Left hindlimb (tissue), 1 donor: ENCODE measurements at places on chromosomes 16 and 17.
A peak's percentile ranks its signal among the peaks of the same experiment; 100 is the strongest.

GRCh38 chr16:81994485-81994884 is 16.8 kb downstream of the SDR42E1 start:
- DNase-seq: no peak

DNA sequence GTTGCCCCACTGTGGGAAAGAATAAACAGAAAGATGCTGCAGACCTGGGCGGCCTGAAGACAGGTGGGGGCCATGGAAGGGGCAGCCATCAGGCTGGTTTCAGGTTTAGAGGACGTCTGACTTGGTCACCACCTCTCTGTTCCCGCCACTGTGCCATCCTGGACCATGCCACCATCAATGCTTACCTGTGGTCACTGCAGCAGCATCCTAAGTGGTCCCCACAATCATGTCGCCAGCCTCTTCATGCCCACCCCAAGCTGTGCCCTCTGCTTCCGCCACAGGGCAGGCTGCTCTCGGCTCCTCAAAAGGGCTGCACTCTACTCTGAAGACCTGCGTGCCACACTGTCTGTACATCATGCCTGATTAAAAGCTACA is 10.4 kb downstream of the SMIM5 start:
- DNase-seq: no peak

DNA sequence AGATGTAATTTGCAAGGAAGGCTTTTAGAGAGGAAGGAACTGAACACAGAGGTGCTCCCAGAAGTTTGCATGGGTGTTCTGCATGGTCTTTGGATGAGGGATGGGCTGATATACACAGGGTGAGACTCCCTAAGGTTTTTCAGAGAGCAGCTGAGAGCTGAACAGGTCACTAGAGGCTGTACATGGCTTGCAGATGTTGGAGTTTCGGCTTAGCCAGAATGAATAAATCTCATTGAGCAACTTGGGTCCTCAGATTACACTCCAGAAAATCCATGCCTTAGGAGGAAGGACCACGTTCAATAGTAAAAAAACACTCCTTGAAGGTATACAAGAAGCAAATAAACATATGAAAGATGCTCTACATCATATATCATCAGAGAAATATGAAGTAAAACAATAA is 7.5 kb upstream of the ITGB3 start:
- no peak for DNase-seq

DNA sequence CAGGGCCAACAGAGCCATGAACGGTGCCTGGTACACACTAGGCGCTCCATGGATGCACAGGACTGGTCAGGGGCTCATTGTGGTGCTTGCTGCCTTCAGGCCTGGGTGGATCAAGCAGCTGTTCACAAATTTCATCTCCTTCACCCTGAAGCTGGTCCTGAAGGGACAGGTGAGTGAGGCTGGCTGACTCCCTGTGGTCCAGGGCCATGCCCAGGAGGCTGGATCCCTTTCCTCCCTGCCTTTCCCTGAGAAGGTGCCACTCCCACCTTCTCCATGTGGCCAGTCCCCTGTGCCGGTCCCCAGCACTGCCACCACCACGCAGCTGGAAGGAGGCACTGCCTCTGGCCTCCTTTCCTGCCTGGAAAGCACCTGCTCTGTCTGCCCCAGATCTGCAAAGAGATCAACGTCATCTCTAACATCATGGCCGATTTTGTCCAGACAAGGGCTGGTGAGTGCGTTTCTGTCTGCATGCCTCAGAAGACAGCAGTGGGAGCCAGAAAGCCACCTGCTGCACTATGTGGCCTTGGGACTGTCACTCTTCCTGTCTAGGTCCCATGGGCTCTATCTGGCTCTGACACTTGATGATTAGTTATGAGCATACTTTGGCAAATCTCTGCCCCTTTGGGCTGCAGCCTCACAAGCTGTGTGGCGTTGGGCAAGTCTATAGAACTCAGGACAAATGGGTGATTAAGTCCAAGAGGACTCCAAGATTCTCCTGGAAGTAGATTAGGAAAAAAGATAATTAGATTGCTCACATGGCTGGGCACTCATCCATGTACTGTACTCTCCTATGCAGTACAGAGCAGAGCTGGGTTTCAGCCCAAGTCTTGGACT is 9.4 kb downstream of the CETP start:
- DNase-seq: no peak

DNA sequence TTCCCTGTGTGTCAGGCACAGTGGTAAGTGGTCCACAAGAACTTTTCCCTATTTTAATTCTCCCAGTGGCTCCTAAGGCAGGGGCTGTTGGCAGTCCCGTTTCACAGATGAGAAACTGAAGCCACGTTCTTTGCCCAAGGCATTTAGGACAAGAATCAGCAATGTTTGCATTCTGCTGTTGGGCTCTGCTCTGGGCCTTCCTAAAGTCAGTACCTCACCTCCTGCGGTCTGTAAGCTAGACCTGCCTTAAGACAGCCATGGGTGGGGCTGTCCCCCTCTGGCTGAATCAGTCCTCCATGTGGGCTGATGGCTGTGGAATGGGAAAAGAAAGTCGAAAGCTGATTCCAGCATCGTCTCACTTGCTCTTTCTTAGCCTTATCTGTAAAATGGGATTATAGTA is 304.8 kb downstream of the MAF start:
- no peak for DNase-seq

DNA sequence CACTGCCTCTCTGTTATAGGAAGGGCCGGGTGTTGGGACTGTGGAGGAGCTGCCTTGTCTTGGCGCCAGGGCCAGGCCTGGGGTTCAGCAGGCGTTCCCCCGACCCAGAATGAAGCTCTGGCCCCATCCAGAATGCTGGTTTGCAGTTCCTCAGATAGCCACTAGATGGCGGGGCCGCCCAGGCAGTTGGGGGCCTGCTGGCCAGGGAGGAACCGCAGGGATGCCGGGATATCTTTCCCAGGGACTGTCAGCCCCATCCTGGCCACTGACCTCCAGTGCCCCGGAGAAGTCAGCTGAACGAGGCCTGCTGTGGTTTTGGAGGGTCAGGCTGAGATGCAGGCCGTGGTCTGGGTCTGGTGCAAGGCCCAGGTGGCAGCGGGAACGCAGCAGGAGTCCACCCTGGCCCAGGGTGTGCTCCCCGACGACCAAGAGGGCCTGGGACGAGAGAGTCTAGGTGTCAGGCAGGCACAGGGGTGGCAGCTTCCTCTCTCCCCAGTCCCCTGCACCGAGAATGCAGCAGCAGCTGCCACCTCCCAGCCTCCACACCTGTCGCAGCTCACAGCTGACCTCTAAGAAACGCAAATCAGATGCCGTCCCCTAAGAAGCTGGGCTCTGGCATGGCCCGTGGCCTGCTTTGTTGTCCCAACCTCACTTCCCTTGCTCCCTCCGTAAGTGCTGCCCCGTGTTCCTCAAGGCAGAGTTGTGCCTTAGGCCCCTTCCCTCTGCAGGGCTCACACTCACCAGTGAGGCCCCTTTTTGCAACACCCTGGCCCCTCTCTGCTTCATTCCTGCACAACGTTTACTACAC is 51.2 kb downstream of the RMI2 start:
- DNase-seq: peak; percentile 81

GRCh38 chr17:67137860-67138259 is 93.5 kb downstream of the CACNG1 start:
- no peak for DNase-seq

DNA sequence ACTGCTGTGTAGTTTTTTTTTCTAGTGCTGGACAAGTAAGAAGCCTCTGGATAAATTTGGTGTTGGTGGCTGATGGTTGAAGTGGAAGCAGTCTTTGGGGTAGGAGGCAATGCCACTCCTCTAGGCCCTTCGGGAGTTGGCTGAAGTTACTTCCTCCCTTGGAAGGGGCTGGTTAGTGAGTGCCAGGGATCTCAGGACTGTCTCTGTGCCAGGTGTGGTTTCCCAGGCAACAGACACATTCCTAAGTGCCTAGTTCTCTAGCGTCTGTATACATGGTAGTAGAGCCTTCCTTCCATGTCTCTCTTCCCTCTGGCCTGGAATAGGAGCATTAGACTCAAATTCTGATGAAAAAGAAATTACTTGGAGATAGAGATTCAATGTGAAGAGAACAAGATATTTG is 15.3 kb downstream of the TMEM98 start:
- no peak for DNase-seq

GRCh38 chr17:34822007-34822739 is 139.1 kb downstream of the CCT6B start:
- no peak for DNase-seq

DNA sequence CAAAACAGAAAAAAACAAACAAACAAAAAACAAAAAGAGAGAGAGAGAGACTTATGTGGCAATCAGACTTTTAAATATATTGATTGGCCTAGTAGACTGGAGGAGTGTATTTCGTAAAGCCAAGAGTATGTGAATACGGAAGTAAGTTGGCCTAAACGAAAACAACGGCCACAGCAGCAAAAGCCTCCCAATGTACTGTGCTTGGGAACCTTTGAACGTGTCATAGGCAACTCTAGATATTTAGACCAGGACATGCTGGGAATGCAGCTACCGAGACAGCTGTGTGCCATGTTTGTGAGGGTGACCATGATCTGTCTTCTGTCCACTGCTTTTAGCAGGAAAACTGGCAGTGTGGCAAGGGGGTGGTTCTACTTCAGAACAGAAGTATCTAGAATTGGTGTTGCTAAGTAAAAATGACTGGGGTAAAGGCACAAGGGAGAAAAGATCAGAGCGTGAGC is 7.4 kb downstream of the MAF start:
- DNase-seq: no peak
